ENCODE measurements at places on chromosomes 1 and 21. TPM values are rescaled to one million over a fixed set of nuclear protein-coding genes. Genes with fewer than 3 reads are reported as not detected.

UBE2U gene
- total RNA-seq: not detected

PAPPA2 gene
- total RNA-seq: 0.06 TPM

HSD3B2 gene
- total RNA-seq: 1.1 TPM

SYCP1 gene
- not detected for total RNA-seq

FCRL2 gene
- total RNA-seq: 1.2 TPM

DNA sequence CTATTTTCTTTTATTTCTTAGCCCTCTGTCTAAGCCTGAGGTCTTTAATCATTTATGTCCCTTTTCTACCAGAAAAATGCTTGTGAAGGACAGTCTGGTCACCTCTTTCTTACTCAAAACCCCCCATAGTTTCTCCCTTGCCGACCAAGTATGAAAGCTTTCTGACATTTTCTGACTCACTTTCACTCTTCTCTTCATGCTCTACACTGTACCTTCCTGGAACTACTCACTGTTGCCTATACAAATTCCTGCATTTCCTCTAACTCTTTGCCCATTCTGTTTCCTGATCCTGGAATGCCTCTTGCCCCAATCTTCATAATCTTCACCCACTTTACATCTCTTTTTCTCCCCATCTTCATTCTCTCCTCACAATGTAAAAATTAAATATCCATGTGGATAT, 380.0 kb downstream of the HHIPL2 start:
- no peak for DNase-seq

DNA sequence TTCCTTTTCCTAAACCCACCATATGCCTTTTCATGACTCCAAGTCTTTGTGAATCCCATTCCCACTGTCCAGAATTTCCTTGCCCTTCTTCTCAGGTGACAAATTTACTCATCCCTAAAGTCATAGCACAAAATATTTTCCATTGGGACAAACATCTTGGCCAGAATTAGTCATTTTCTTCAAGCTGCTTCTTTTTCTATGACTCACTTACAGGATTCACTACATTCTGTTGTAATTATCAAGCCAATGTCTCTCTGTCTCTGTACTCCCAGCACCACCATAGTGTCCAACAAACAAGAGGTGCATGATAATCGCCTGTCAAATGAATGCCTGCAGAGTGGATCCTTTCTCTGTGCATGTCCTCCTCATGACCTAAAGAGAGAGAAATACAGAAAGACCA, 37.8 kb downstream of the SGIP1 start:
- DNase-seq: no peak

GRCh38 chr1:3573500-3573899, 37.8 kb downstream of the MEGF6 start:
- no peak for DNase-seq

DNA sequence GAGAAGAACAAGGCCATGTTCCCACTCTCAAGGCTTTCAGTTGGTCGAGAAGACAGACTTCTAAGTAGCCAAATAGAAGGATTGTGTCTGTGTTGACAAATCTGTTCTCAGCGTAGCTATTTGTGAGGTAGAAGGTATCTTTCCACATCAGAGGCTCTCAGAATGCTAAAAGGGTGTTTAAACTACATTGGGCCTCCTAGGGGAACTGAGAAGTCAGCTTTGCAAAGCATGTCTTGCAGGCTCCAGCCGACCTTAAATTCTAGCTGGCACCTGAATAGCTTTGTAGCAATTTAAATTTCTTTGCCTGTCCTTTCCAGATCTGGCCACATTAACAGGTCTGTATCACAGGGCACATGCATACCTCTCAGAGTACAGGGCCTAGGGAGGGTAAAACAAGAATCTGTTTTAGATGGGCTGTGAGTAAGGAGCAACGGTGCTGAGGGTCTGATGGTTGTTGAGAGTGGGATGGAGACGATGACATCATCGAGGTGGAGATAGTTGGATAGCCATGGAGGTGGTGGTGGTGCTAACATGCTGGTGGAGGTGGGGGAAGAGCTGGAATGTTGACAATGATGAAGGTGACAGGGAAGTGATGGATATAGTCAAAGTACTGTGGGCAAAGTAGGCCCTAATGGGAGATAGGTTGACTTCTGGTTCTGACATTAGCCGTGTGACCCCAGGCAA, 17.0 kb upstream of the DMBX1 start:
- DNase-seq: no peak

DNA sequence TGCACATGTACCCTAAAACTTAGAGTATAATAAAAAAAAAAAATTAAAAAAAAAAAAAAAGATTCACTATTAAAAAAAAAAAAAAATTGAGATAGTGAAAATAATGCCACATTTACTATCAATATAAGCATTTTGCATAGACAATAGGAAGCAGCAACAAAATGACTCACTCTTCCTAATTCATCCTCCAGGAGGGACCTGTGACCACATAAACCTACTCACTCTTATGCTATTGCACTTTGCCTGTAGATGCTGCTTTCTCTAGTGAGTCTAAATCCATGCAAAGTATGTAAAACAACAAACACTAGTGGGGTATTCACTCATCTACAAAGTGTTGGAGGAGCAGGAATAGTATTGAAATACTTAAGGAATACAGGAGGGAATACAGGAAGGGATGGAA, 2.9 kb downstream of the OR10J5 start:
- no peak for DNase-seq

DNA sequence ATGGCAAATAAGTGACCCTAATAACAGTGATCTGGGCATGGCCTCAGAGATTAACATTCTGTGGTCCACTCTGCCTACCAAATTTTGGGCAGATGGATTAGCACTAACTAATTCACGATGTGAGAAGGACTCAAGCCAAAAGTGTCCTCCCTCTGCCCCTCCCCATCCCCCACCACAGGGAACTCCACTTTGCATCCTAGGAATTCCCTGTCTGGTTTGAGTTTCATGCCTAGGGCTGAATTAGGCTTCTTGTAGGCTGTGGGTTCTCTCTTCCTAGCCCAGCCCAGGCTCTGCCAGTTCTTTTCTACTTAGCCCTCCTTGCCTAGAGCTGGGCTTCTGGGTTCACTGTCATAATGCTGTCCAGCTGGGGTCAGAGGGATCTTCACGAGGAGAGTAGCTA, 64.1 kb downstream of the ATP2B4 start:
- DNase-seq: no peak

GRCh38 chr1:208174200-208174599, 70.0 kb downstream of the PLXNA2 start:
- DNase-seq: no peak

- no peak for DNase-seq
Observed at GRCh38 chr1:191541758-191542157, 616.5 kb upstream of the RGS18 start.

GRCh38 chr1:41735139-41735538, 183.6 kb downstream of the HIVEP3 start:
- no peak for DNase-seq

DNA sequence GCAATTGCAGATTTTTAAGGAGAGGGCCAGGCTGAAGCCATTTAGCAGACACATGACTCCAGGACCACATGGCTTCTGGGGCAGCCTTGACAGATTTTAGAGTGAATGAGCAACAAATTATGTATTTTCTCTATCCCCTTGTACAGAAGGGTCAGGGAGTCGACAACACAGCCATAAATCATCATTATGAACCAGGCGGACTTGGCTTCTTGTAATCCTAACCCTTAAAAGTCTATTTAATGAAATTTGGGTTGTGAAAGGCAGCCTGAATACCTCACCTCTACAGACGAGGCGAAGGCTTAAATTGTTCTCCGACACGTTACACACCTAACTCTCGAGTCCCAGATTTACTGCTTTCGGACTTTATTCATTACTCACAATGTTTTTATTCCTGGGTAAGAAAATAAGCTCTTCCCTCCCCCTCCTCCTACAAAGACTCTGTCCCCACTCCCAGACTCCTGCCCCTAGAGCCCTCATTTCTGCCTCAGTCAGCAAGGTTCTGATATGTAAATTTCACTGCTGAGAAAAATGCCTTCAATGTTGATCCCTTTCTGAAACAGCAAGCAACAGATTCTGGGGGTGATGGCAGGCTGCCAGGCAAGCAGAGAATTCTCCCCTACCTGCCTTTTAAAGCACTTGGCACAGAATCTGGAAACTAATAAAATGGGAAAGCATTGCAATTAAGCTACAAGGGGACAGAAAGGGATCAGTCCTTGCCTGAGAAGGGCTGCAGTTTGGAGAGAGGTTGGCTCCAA, 51.6 kb downstream of the PLPP3 start:
- no peak for DNase-seq

All from T-cell (primary cell).